ENCODE measurements at places on chromosomes 7 and 10. TPM values are rescaled to one million over a fixed set of nuclear protein-coding genes. Genes with fewer than 3 reads are reported as not detected.

GRCh38 chr10:81068460-81068859 lies 530.8 kb downstream of the SH2D4B start:
- no peak for DNase-seq

DNA sequence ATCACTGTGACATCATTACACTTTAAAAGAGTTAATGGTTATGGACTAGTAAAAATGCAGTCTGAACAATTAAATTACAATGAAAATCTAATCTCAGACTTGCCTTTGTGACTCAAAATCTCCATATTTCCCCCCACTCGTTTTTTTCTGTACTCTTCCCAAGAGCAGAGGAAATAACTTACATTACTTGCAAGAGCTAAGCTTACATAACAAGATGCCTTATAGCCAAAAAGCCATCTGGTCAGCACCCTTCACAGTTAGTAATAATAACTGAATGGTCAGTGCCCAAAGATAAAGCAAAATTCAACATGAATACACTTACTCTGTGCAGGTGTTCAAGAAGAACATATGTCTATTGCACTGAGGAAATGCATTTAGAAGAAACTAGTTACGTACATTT lies 1381.5 kb upstream of the CELF2 start:
- no peak for DNase-seq

DNA sequence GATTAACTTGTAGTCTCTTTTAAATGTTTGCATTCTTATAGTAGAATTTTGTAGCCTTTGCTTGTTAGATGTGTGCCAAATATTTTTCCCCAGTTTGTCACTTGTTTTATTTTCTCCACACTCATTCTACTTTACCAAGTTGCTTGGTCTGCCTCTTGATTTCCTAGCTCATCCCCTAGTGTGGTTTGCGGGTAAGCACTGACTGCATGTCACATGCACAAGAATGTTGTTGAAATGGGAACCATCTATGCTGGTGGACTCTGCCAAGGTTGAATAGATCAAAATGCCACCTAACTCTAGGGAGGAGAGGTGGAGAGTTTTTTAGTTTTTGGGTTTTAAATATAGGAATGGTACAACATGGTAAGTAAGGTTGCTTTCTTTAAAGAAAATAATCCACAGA lies 47.6 kb downstream of the FZD1 start:
- DNase-seq, result no peak

DNA sequence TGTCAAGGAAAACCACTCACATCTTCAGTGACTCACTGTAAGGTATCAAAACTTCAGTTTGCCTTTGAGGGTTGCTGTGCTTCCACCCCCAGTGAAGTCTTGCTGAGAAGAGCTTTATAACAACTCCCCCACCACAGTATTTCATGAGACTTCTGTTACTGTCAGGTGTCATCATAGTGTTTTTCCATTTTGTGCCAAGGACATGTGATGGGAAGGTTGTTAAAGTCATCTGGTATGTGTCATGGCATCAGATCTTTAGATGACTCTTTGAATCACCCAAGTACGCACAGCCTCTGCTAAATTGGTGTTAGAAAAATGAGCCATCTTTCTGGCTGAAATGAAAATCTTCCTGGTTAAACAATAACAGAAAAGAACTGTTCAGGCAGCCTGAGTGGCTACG lies 115.0 kb upstream of the CCDC6 start:
- DNase-seq, result no peak

DNA sequence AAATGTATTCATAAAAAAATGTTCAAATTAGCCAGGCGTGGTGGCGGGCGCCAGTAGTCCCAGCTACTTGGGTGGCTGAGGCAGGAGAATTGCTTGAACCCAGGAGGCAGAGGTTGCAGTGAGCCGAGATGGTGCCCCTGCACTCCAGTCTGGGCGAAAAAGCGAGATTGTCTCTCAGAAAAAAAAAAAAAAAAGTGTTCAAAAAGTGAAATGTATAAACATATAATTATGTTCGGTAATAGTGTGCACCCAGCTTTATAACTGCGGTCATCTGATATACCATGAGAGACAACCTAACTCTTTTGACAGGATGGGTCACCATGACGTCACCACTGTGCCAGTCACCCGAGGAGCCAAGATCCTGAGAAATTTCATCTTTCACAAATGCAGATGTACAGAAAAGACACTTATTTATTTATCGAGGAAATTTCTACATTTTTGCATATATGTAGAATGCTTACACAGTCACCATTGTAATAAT lies 594 bp upstream of the RP9 start:
- DNase-seq, result no peak

GRCh38 chr7:149070372-149071125 lies 20.0 kb downstream of the ZNF786 start:
- no peak for DNase-seq

GRCh38 chr7:13897819-13898218 lies 91.6 kb downstream of the ETV1 start:
- no peak for DNase-seq

DNA sequence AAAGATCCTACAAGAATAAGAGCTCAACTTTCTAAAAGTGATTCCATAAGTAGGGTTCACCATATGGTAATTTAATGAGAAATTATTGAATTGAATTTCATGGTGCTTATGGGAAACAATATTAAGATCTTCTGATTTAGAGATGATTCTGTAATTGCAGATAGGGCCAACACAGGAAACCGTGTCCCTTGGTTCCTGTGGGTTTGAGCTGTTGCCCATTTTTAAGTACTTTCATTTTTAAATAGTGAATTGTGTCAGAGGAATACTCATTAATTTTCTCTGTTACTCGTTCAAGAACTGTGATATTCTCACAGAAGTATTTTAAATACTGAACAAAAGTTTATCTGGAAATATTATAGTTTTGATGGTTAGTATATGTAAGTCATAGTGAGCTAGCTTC lies 129.2 kb downstream of the SRI start:
- no peak for DNase-seq

- DNase-seq, result peak; percentile 57
These were observed 138.3 kb downstream of the EGFR start for GRCh38 chr7:55156919-55157763.

GRCh38 chr7:92909686-92910475 lies 73.5 kb upstream of the CDK6 start:
- DNase-seq, result no peak

GRCh38 chr10:17229967-17230682 lies 2.1 kb downstream of the VIM start:
- peak; percentile 78 for DNase-seq

DNA sequence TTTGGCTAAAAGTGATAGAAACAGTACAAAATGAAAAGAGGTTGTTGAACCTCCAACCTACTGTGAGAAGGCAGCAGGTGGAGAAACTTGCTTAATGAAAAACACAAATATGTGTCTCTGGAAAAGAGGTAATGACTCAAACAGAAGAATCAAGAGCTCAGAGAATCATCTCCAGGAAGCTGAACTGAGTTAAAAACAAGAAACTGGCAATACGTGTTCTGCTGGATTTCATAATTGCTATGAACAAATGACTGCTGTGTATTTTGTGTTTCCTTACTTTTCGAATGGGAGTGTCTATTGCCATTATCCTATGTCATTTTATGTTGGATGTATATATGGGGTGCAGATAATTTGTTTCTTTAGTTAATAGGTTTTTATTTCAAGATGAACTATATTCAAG lies 401.1 kb downstream of the DGKB start:
- DNase-seq, result no peak

DNA sequence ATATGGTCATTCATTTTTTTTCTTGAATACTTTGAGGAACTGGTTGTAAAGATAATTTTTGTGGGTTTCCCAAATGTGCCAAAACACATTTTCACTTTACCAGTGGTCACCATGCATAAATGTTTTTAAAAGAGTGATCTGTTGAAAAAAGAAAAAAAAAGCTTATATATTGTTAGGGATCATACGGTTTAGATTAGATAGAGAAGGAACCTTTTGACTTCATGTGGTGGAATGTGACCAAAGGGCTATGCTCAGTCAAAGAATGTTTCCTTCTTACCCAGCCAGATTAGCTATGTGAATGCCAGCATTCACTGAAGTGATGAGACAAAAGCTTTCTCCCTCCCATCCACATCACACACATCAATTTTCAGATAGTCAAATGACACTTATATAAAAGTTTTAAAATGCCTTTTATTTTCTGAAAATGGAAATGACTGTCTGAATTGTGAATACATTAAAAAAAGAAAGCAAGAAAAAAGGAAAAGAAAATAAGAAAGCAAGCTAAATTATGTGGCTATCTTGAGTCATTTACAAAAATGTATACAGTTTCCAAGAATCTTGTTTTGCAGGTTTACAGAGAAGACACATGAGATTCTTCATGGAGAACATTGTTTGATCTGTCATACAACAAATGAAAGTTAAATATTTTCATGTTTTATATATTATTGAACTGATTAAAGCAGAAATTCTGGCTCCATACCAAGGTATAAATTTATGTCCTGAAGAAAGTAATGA lies 8.6 kb upstream of the CPED1 start:
- DNase-seq, result no peak

DNA sequence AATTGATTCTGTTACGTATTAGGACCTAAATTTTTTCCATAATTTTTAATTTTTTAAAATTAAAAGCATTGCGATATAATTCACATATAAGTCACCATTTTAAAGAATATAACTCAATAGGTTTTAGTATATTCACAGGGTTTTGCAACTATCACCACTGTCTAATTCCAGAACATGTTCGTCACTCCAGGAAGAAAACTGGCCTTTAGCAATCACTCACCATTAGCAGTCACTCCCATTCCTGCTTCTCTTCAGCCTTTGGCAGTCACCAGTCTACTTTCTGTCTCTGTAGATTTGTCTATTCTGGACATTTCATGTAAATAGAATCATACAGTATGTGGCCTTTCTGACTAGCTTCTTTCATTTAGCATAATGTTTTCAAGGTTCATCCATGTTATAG lies 176.5 kb downstream of the EXOC4 start:
- no peak for DNase-seq

DNA sequence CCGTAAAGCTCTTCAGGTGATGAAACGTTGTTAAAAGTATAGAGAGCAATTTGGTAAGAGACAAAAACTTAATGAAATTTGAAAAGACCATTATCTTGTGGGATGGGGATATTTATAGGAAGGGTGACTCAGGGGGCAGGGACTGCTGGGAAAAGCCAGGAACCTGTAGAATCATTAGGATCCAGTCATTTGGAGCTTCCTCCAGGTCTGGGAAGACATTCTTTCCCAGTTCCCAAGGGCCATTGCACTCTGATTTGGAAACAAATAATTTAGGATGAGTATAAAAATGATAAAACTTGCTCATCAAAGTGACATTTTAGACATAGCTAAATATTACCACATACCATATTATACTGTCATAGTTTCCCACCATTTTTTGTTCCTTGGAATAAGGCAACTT lies 143.9 kb downstream of the PFKFB3 start:
- no peak for DNase-seq

- no peak for DNase-seq
These were observed 143.0 kb downstream of the RPS24 start for GRCh38 chr10:78176320-78177317.

- no peak for DNase-seq
These were observed 130.2 kb downstream of the TCF7L2 start for GRCh38 chr10:113080061-113080924.

DNA sequence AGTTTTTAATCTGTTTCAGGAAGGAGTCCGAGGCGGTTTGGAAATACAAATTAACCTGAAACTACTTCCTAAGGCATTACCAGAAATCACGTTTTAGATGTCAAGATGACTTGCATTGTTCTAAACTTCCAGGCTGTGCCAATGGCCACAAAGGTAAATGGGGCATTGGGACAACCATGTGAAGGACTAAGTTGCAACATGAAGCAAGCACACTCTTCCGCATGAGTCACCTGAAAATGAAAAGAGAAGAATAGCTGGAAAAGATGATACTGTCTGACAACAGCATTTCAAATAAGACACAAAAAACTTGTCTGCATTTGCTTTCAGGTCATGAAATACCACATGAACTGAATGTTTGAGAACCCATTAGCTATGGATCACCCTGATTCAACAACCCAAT lies 262.1 kb downstream of the AHR start:
- DNase-seq, result no peak

DNA sequence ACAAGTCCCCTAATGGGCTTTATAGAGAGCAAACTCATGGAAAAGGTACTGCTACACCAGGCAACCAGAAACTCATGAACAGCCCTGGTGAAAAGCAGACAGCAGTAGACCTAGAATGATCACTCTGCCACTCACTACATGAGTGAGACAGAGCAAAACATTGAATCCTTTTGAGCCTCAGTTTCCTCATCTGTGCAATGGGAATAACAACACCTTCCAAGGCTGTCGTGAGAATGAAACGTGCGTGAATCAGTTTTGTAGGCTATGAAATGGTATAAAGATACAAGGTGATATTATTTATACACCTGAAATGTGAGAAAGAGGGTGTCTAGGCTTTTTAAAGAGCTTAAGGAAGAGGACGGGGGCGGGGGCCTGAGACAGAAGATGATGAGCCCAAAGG lies 14.3 kb upstream of the PROSER2 start:
- DNase-seq, result no peak

DNA sequence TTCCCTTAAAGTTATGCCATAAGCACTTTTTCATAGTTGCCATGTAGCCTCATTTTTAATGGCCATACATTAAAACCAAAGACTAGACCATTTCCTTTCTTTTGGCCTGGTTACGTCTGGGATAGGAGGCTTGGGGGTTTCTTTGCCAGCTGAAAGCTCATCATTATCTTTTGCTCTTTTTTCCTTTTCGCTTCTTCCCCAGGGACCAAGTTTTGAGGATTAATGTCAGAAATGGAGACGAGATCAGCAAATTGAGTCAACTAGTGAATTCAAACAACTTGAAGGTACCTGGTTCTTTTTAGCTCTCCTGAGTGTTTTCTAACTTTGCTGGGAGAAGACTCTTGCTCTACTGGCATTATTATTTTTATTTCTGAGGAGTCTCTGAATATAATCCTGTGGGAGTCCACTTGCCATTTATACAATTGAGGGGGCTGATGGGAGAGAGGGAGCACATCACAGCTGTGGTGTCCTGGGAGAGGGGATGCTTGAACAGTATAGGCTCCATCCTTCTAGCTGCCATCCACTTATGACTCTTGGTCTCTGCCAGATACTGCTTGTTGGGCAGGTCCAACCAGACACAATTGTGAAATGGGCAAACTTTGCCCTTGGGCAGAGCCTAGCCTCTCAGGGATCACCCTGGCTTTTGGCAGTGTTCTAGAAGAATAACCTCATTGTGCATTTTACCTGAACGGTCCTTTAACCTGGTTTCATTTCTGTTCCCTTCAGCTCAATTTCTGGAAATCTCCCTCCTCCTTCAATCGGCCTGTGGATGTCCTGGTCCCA lies 5.8 kb downstream of the CPA4 start:
- no peak for DNase-seq

DNA sequence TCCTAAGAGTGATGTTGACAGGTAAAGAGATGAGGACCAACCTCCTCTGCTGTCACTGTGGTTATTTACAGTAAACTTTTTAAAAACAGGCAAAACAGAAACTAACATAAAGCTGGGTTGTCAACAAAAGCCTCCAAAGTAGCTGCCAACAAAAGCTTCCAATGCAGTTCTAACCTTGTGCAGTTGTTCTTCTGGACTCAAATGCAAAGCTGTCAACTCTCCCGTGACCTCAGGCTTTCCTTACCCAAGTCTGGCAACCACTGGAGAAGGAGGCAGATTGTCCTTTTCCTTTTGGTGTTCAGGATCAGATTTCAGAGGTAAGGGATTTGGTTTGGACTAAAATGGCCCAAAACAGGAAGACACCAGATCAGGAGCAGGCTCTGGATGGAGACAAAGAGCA lies 63.1 kb downstream of the DLG5 start:
- DNase-seq, result no peak

The ANXA8 gene
- total RNA-seq, result not detected

The SLC39A12 gene
- not detected for total RNA-seq

The TRIM50 gene
- total RNA-seq, result not detected

The ZNF786 gene
- total RNA-seq, result 6.4 TPM

The PLEKHA1 gene
- total RNA-seq, result 38.2 TPM

The CHN2 gene
- 3.1 TPM for total RNA-seq

The ADRA2A gene
- total RNA-seq, result 4.3 TPM

The C10orf90 gene
- total RNA-seq, result not detected
